ENCODE measurements at places on chromosomes 12 and 14. TPM values are rescaled to one million over a fixed set of nuclear protein-coding genes. Genes with fewer than 3 reads are reported as not detected.

DNA sequence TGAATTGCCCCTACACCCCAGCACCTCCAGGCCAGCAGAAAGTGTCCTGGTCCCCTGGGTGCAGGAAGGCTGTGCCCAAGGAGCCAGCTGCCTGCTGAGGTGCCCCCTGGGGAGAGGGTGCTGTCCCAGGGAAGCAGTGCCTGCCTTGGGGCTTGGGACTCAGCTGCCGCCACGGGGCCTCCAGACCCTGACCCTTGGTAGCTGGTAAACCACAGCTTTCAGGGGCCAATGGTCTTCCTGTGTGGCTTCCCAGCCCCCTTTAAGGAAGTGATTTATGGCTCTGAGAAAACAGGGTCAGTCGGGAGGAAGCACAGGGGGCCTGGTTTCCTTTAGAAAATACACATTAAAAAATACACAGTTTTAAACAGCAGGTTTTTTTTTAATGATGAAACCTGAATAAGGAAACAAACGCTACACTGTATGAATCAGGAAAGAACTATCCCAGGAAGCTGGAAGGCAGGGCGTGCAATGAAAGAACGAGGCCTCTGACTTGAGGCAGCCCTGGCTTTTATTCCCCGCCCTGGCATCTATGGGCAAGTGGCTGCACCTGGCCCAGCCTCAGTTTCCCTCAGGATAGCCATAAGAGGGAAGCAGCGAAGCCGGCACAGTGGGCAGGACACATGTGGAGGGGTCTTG lies 40.6 kb upstream of the EML1 start:
- no peak for DNase-seq

- DNase-seq = no peak
These were observed 36.7 kb upstream of the IL22 start for GRCh38 chr12:68290126-68290525.

Gene SERPINA12
- total RNA-seq = not detected

Gene ADAM20
- not detected for total RNA-seq

Gene CCDC198
- total RNA-seq = 15.0 TPM
